ENCODE measurements at places on chromosomes 4 and X.

- DNase-seq, result no peak
These were observed 35.1 kb upstream of the NR3C2 start for GRCh38 chr4:148477276-148477675.

DNA sequence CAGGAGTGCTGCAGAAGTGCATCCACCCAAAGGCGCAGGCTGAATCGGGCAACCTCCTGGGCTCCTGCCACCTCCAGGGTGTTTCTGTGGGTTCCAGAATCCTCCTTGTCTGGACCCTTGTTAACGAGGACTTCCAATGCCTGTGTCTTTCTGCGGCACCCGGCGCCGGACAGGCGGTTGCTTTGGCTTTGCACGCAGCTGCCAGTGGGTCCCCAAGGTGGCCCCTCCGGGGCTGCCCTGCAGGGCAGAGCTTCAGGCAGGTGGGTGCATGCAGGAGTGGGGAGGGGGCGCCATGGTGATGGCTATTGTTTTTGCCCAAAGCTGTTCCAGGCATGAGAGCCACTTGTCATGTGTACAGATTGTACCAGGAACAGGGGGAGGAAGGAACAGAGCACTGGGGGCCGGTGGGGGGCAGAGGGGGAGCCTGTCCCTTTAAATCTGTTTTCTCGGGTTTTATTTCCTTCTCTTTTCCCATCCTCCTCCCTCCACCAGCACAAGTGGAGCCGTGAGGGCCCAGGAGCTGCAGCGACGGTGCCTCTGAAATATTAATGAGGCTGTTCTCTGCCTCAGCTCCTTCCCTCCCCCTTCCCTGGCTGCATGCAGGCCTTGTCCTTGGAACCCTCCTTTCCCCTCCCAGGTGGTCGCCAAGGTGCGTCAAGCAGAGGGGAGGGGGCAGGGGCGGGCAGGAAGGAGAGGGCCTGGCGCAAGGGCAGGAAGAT, 13.1 kb downstream of the ATP2B3 start:
- DNase-seq, result no peak

- no peak for DNase-seq
These were observed 98.4 kb downstream of the ZNF827 start for GRCh38 chr4:145840162-145840768.

GRCh38 chrX:87525771-87526229, 8.2 kb downstream of the KLHL4 start:
- DNase-seq, result no peak

DNA sequence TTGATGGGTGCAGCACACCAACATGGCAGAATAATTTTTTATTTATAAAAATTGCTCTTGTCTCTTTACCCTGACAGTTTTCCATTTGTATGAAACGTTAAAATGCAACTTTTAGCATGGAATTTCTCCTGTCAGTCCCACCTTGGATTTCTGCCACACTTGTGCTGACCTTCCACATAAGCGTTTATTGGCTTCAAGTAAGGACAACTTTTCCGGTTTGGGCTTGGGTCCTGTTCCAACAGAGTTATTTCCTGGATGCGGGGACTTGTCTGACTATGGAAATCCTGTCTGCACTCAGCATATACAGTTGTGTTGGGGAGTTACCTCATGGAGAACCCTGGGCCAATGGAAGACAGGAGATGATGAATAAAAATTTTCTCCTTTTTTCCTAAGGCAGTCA, 294.7 kb downstream of the NAF1 start:
- DNase-seq, result no peak

Data from H7 (cell line).